Neural crest cell (in vitro differentiated cells): ENCODE measurements at places on chromosomes 5 and 9. TPM values are rescaled to one million over a fixed set of nuclear protein-coding genes. Genes with fewer than 3 reads are reported as not detected.

- H3K36me3 ChIP-seq, result peaks cover 3% of the 10 kb centered on the region
- H3K27me3 ChIP-seq, result no peaks in the 10 kb centered on the region
- no peak overlapping the region for H3K4me3 ChIP-seq
- H3K4me1 ChIP-seq, result no peaks in the 10 kb centered on the region
Measured at GRCh38 chr5:152987131-152987530, 503.3 kb upstream of the GRIA1 start.

DNA sequence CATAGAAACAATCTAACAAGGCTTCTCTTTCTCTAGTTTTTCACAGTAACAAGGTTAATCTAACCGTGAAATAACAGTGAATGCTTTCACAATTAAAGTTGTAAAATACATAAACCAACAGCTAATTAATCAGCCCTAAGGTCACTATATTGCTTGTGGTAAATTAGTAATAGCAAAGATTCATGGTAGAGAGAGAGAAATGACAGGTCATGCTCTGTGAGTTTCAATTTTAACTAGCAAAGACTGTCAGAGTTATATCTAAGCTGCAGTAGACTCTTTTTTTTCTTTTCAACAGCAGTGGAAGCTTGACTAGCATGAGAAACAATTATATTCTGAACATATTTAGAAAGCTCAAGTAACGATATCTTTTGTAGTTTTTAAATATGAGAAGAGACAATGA, 1068.0 kb downstream of the MAT2B start:
- no peaks in the 10 kb centered on the region for H3K27me3 ChIP-seq
- H3K4me3 ChIP-seq, result no peak overlapping the region
- no peaks in the 10 kb centered on the region for H3K4me1 ChIP-seq
- no peak for DNase-seq

GRCh38 chr5:134964359-134965270, 3.1 kb upstream of the CATSPER3 start:
- peaks cover 4% of the 10 kb centered on the region for H3K4me1 ChIP-seq
- no peak overlapping the region for H3K4me3 ChIP-seq
- H3K27me3 ChIP-seq, result no peaks in the 10 kb centered on the region
- H3K36me3 ChIP-seq, result peaks cover 3% of the 10 kb centered on the region
- no peak for DNase-seq

- H3K4me3 ChIP-seq, result peak overlapping the region; percentile 98
- DNase-seq, result peak; percentile 49
- H3K4me1 ChIP-seq, result peaks cover 35% of the 10 kb centered on the region
- H3K27me3 ChIP-seq, result no peaks in the 10 kb centered on the region
Measured at GRCh38 chr5:72818866-72819534, 2.5 kb downstream of the TNPO1 start.

DNA sequence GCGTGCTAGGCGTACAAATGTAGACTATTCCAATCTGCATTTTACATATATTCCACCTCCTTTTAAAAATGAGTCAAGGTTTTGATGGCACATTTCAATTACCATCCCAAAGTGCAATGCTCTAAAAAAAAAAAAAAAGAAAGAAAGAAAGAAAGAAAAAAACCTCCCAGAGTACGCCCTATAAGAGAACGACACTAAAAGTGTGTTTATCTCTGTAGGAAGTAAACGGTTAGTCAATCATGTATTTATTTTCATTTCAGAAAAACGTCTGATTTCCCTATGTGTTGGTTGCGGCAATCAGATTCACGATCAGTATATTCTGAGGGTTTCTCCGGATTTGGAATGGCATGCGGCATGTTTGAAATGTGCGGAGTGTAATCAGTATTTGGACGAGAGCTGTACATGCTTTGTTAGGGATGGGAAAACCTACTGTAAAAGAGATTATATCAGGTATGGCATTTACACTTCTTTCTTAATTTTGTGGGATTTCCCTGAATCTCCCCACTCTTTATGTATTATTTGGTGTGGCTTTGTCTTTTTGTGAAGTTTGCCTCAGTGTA, 1.1 kb downstream of the ISL1 start:
- H3K4me1 ChIP-seq, result peaks cover 22% of the 10 kb centered on the region
- peaks cover 2% of the 10 kb centered on the region for H3K36me3 ChIP-seq
- peak overlapping the region; percentile 89 for H3K4me3 ChIP-seq
- H3K27ac ChIP-seq, result no peak overlapping the region

GRCh38 chr5:59565551-59565950, 328.0 kb downstream of the PDE4D start:
- no peak overlapping the region for H3K27ac ChIP-seq
- no peaks in the 10 kb centered on the region for H3K27me3 ChIP-seq
- H3K4me1 ChIP-seq, result peaks cover 29% of the 10 kb centered on the region
- no peak for DNase-seq

DNA sequence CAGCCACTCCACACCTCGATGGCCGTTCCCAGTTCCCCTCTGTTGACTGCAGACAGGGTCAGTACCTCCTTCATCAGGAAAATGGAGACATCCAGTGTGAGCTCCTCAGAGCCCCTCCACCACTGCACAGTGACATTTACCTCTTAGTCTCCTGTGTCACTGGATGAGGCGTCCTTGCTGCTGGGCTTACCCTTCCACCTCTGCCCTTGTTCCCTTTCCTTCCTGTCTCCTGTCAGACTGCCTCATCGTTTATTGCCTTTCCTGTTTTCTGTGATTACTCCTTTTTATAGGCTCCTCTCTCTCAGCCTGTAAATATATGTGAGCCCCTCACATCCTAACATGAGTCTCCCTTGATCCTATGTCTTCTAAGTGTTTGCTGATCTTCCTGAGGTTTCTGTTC, 23.2 kb upstream of the SPTAN1 start:
- DNase-seq, result no peak
- peaks cover 5% of the 10 kb centered on the region for H3K36me3 ChIP-seq
- H3K4me3 ChIP-seq, result no peak overlapping the region
- no peaks in the 10 kb centered on the region for H3K4me1 ChIP-seq
- H3K27ac ChIP-seq, result peak overlapping the region; percentile 24

GRCh38 chr5:118906947-118907346, 81.4 kb downstream of the DTWD2 start:
- no peak overlapping the region for H3K27ac ChIP-seq
- H3K27me3 ChIP-seq, result no peaks in the 10 kb centered on the region
- H3K4me1 ChIP-seq, result no peaks in the 10 kb centered on the region
- no peak overlapping the region for H3K4me3 ChIP-seq
- no peaks in the 10 kb centered on the region for H3K36me3 ChIP-seq
- no peak for DNase-seq

DNA sequence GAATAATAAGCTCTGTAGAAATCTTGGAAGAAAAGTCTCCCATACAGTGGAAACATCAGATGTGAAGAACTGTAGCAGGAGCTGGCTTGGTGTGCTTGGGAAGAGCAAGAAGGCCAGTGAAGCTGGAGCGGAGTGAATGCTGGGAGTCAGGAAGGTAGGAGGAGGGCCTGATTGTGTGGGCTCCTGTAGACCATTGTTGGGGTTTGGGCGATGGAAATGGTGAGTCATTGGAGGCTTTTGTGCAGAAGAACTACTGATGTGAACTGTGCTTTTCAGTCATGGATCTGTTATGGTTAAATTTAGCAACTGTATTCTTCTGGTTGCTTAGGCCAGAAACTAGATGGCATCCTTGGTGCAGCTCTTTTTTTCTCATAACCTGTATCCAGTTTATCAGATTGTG, 2.3 kb downstream of the ICE1 start:
- no peaks in the 10 kb centered on the region for H3K27me3 ChIP-seq
- no peaks in the 10 kb centered on the region for H3K36me3 ChIP-seq
- H3K27ac ChIP-seq, result no peak overlapping the region
- H3K4me3 ChIP-seq, result no peak overlapping the region
- peaks cover 17% of the 10 kb centered on the region for H3K4me1 ChIP-seq
- DNase-seq, result no peak

- H3K36me3 ChIP-seq, result peaks cover 2% of the 10 kb centered on the region
- H3K27ac ChIP-seq, result no peak overlapping the region
- H3K4me1 ChIP-seq, result no peaks in the 10 kb centered on the region
- peaks cover 11% of the 10 kb centered on the region for H3K27me3 ChIP-seq
Measured at GRCh38 chr5:17204133-17204489, 13.3 kb upstream of the BASP1 start.

GRCh38 chr5:74052441-74053221, 426.6 kb downstream of the ARHGEF28 start:
- no peak overlapping the region for H3K27ac ChIP-seq
- no peaks in the 10 kb centered on the region for H3K36me3 ChIP-seq
- no peak overlapping the region for H3K4me3 ChIP-seq
- no peak for DNase-seq
- peaks cover 39% of the 10 kb centered on the region for H3K4me1 ChIP-seq

- no peaks in the 10 kb centered on the region for H3K36me3 ChIP-seq
- no peaks in the 10 kb centered on the region for H3K27me3 ChIP-seq
- no peak overlapping the region for H3K27ac ChIP-seq
- no peak overlapping the region for H3K4me3 ChIP-seq
- DNase-seq, result no peak
Measured at GRCh38 chr5:2330325-2331130, 420.9 kb downstream of the IRX2 start.

- H3K27ac ChIP-seq, result no peak overlapping the region
- H3K4me1 ChIP-seq, result no peaks in the 10 kb centered on the region
- no peak for DNase-seq
- H3K36me3 ChIP-seq, result no peaks in the 10 kb centered on the region
- H3K4me3 ChIP-seq, result no peak overlapping the region
Measured at GRCh38 chr9:115462623-115463022, 344.7 kb upstream of the TNC start.

DNA sequence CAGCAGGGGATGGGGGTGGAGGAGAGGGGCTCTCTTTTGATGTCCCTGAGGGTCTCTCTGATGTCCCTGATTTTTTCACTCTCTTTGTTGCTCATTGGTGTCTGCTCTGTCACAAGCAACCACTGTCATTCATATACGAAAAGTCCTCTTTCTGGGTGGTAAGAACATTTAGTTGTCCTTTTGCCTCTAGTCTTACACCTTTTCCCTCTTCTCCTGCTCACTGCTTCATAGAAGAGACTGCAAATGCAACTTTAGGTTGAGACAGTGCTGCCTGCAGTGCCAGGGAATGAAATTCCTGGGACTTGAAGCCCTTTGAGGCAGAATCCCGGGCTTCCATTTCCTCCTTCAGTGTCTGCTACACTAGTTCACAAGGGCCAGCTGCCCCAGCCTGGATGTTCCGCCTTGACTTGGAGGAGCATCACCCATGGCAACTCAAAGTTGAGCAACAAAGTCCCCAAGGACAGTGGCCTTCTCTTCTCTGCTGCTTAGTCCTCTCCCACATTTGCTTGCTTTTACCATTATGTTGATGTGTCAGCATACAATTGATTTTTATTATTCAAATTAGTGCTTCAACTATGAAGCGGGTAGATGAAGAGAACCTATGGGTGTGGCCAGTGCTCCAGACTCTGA, 94.7 kb upstream of the RUSC2 start:
- H3K4me1 ChIP-seq, result no peaks in the 10 kb centered on the region
- no peaks in the 10 kb centered on the region for H3K27me3 ChIP-seq
- DNase-seq, result no peak
- peaks cover 26% of the 10 kb centered on the region for H3K36me3 ChIP-seq

DNA sequence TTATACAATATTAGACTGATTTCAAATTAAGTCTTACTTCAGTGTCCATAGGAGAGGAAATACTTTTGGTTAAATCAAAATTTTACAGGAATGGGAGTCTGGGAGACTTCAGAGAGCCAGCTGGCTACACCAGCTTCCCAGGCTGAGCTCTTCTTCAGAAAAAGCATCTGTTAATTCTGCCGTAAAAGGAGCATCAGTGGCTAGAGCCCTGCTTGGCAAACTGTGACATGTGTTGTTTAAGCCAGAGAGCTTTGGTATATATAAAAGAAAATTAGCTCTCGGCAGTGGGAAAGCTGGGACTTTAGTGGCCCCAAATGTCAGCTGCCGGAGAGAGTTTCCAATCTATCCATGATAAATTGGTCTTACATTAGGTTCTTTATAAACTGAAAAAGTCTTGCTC, 378.8 kb upstream of the TUSC1 start:
- DNase-seq, result no peak
- H3K36me3 ChIP-seq, result no peaks in the 10 kb centered on the region
- no peak overlapping the region for H3K4me3 ChIP-seq
- no peak overlapping the region for H3K27ac ChIP-seq
- no peaks in the 10 kb centered on the region for H3K4me1 ChIP-seq

GRCh38 chr5:22465616-22466015, 387.5 kb downstream of the CDH12 start:
- no peak overlapping the region for H3K4me3 ChIP-seq
- no peaks in the 10 kb centered on the region for H3K36me3 ChIP-seq
- H3K4me1 ChIP-seq, result no peaks in the 10 kb centered on the region
- DNase-seq, result no peak

DNA sequence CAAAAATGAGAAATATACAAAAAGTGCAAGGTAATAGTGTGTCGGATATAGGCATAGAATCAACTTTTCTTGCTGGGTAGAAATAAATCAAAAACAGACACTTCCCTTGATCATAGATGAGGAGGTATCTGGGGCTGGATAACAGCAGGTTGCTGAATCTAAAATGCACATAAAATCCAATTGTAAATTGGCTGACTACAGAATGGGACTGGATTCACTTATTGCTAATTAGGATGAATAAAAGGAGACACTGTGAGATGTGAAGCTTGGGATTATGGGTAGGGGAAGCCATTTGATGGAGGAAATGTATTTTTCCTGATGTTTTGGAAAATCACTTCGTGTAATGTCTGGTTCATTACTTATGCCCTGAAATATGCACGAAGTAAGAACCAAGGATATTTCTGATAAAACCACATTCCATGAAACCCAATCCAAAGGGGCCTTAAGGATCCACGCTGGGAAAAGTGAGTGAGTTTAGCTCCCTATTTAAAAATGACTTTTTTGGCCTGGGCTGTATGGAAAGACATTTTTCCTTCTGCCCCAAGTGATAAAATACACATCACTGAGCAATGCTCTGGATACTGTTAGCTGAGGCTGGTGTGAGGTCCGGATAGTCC, 136.1 kb downstream of the MARCHF11 start:
- H3K27ac ChIP-seq, result no peak overlapping the region
- H3K36me3 ChIP-seq, result no peaks in the 10 kb centered on the region
- no peak overlapping the region for H3K4me3 ChIP-seq
- H3K4me1 ChIP-seq, result no peaks in the 10 kb centered on the region
- DNase-seq, result no peak

- no peak overlapping the region for H3K27ac ChIP-seq
- no peak for DNase-seq
- no peaks in the 10 kb centered on the region for H3K36me3 ChIP-seq
- H3K27me3 ChIP-seq, result no peaks in the 10 kb centered on the region
- peaks cover 5% of the 10 kb centered on the region for H3K4me1 ChIP-seq
Measured at GRCh38 chr9:93236541-93237206, 52.7 kb downstream of the WNK2 start.

GRIA1 gene
- total RNA-seq, result 1.2 and 1.6 TPM in 2 replicates

C8G gene
- total RNA-seq, result 0.59 and 0.98 TPM in 2 replicates

NSA2 gene
- 77.1 and 80.2 TPM in 2 replicates for total RNA-seq

FGF1 gene
- total RNA-seq, result not detected in 2 replicates

NEURL1B gene
- total RNA-seq, result 5.7 and 6.1 TPM in 2 replicates

SIL1 gene
- total RNA-seq, result 13.7 and 16.0 TPM in 2 replicates

PCDHAC1 gene
- 4.1 and 4.4 TPM in 2 replicates for total RNA-seq

PCDHA7 gene
- total RNA-seq, result 1.9 and 2.3 TPM in 2 replicates

MCCC2 gene
- total RNA-seq, result 43.4 and 43.7 TPM in 2 replicates
